ENCODE measurements at places on chromosomes 3 and 15. TPM values are rescaled to one million over a fixed set of nuclear protein-coding genes. Genes with fewer than 3 reads are reported as not detected.

DNA sequence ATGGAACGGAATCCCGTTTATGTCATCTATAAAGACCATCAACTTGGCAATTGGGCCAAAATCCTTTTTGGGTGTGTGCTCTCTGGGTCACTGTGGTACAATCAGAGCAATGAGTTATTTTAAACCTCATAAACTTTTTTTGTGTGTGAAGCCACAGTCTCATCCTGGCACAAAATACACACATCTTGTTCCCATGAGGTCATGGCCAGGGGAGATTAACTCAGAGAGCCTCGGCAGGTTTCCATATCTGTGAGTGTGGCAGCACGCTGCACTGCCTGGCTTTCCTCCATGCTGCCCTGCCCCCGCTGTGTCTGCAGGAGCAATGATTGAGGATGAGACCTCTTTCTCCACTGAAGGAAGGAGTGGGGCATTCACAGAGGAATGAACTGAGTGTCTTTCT, 54.0 kb upstream of the DLG1 start:
- DNase-seq = peak; percentile 97

DNA sequence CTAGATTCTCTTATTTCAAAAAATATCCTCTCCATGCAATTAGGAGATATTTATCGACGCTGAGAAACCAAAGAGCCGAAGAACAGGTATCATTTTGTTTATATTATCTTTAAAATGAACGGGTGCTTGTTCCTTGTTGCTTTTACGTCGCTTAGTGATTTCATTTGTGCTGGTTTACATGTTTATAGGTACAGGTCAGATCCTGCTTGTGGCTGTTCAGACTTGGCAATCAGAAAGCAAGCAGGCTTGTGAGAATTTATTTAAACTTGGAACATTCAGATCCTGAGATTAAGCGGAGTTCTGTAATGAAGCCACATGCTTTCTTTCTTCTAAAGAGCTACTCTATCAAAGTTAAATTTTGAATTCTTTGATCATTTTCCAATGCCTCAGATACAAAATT, 43.0 kb upstream of the ATP2C1 start:
- DNase-seq = peak; percentile 40

DNA sequence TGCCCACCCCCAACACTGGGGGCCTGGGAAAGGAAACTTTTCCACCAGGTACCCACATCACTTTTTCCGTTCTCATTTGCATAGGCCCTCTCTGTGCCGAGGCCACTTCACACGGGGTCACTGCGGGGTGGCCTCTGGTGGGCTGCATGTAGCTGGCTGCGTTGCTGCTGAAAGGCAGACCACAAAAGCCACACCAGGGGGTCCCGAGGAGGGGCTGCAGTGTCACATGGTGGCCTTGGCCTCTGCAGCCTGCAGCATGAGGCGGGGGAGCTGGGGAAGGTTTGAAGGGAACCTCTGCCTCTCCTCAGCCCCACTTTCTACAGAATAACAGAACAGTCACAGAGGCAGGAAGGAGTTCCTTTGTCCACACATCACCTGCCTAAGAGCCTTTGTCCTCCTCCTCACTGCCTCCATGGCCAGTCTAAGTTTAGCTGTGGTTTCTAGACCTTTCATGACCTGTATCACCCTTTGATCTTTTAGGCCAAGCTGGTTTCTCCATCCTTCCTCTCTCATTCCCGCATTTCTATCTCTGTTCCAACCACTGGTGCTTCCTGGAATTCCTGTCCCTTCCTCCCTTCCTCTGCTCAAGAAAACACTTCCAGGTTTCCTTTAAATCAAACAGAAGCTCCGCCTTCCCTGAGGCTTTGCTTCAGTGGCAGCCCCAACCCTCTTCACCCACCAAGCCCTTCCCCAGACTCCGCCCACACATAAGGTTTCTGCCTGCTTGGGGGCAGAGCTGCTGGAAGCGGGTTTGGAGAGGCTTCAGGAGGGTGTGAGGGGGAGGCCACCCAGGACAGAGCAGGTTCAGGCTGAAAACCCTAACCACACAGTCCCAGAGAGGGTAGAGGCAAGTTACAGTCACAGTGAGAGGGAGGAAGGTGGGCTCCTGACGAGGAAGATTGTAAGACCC, 150.7 kb upstream of the TLE3 start:
- no peak for DNase-seq

DNA sequence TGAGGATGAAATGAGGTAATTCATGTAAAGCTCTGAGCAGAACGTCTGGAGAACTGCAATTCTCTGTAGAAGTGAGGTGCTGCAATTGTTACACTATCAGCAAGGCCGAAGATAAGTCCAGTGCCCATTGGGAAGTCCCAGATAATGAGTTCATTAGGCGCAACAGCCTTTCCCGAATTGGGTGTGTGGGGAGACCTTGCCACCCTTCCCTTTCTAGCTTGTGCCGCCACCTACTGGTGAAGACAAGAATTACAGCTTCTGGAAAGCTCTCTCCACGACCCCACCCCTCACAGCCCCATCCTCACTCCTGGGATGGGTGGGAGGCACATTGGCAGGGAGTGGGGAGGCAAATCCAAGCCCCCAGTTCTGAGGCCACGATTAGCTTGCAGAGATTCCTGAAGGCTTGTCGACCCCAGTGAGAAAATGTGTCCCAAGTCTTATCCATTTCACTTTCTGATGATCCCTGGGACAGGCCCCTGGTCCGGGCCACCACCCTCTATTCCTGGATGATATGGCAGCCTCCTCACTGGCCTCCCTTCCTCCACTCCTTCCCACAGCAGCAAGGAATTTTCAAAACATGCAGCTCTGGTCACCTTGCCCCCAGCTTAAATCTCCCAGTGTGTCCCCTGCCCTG, 36.4 kb downstream of the FAM3D start:
- DNase-seq = peak; percentile 67

DNA sequence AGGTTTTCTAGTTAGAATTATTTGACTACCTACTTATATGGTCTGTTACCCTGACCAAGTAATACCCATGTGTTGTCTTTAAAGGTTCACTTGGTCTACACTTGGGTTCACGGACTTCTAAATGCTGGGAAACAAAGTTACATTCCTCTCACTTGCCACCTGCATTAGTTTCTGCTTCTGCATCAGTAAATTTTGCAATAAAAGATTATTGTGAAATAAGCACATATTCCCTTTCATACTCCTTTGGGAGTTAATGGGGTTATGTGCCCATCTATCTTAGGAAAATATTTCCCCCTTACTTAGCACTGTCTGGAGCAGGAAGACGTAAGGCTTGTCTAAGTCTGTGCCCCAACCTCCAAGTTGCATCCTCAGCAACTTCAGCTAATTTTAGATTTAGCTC, 160.7 kb downstream of the FRMD5 start:
- no peak for DNase-seq

DNA sequence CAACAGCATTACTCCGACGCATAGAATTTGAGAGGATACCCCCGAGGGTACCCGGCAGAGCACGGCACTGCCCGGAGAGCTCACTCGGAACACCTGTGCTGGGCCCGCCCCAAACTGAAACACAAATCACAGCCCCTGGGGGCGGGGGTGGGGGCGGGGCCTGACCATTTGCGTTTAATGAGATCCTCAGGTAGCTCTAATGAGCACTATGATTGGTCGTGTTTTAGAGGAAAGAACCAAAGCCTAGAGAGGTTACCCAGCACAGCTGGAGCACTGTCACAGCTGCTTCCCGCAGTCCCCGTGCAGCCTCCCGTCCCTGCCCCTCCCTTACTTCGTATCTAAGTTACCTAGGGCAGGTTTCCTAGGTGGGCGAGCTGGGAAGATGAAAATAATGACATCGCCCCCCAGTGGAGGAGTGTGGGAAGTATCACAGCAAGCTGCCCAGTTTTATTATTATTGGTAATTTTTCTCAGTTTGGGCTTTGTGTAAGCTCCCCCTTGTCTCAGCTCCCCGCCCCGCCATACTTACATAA, 187.1 kb downstream of the PDE8A start:
- no peak for DNase-seq

DNA sequence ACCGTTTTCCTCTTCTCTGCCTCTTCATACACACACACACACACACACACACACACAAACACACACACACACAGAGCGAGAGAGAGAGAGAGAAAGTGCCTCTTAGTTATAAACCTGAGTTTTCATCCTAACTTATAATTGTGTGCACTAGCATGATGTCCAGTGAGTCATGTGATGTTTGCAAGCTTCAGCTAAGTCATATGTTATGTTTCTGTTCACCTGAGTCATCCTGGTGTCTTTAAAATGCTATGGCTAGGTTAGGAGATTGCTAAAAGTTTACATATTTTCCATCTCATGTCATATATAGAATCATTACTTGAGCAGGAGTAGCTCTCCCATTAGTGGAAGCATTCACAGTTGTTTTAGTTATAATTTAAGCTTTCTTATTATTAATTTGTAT, 155.8 kb downstream of the EPHA6 start:
- DNase-seq = no peak

DNA sequence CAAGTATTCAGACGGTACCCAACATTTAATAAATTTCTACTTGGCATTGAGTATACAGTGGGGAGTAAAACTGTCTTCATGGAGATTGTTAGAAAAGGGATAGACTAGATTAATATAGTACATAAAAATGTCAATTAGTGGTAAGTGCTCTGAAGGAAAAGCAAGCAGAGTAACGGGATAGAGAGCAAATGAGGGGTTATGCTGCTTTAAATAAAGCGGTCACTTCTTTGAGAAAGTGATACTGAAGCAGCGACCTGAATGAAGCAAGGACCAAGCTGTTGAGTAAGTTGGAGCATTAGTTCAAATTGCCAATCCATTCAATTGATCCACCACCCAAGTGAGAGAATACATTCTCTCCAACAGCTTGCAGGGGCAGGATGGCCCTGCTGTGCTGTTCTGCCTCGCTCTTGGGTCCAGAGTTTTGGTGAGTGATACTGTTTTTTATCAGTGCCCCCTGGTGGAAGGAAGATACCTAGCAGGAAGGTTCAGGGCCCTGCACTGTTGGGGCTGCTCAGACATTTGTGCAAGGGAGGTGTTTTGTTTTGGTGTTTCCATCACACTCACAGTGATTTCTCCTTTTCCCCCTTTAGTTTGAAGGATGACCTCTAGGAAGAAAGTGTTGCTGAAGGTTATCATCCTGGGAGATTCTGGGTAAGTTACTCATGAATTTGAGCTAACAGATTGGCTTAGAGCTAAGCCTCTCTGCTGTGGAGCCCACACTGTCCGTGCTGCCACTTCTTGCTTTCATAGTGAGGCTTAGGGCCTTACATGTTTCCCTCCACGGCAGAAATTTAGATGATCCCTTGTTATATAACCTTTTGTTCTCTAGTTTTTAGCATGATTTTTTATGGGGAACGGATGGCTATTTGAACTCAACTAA, 69.0 kb downstream of the RAB7A start:
- peak; percentile 60 for DNase-seq

- DNase-seq = peak; percentile 98
Observed at GRCh38 chr15:74545776-74546656, 5.0 kb downstream of the ARID3B start.

- DNase-seq = no peak
Observed at GRCh38 chr3:59069838-59070237, 20.0 kb upstream of the CFAP20DC start.

DNA sequence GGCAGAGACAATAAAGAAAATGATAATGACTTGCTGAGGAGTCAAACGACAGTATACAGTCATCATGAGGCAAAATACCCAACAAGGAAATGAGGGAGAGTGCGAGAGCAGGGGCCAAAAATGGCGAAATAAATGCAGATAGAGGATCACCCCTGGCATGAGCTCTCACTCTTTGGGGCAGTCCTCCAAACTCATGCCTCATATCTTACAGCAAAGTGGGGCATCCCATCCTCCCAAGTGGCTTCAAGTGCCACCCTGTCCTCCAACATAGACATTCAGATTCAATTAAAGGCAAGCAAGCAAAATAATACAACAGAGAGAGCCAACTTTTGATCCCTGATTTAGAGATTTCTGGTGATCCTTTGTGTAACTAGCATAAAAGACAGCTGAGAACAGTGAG, 278.4 kb downstream of the GBE1 start:
- DNase-seq = no peak

The POLG gene
- 24.2 TPM for total RNA-seq

The CCRL2 gene
- 1.0 TPM for total RNA-seq

The CFAP20DC gene
- not detected for total RNA-seq

The RLBP1 gene
- total RNA-seq = not detected

The IL5RA gene
- total RNA-seq = not detected

Data from M059J (cell line).